ENCODE measurements at places on chromosomes 6 and 20.

DNA sequence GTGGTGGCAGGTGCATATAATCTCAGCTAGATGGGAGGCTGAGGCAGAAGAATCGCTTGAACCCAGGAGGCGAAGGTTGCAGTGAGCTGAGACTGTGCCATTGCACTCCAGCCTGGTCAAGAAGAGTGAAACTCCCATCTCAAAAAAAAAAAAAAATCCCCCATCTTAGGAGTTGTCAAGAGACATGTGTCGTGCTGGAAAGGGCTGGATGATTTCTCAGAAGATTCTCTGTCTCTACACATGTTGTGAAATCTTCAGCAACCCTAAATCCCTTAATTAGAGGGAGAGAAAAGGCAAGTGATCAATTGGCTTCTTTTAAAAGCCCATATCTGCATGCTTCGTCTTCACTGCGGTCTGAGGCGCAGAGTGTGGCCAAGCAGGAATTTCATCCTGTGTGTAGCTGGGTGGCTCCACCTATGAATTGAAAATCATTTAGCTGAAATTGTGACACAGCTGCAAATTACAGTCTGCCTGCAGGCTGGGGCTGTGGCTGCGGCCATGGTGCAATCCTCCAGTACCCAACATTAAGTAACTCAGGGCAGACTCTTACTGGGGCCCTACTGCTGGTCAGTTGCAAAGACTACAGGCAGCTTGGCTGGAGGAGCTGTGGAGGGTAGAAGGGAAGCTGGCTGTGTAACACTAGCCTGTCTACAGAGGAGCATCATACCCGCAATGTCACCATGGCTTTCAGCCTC lies 3.2 kb upstream of the TGM3 start:
- no peak for DNase-seq

DNA sequence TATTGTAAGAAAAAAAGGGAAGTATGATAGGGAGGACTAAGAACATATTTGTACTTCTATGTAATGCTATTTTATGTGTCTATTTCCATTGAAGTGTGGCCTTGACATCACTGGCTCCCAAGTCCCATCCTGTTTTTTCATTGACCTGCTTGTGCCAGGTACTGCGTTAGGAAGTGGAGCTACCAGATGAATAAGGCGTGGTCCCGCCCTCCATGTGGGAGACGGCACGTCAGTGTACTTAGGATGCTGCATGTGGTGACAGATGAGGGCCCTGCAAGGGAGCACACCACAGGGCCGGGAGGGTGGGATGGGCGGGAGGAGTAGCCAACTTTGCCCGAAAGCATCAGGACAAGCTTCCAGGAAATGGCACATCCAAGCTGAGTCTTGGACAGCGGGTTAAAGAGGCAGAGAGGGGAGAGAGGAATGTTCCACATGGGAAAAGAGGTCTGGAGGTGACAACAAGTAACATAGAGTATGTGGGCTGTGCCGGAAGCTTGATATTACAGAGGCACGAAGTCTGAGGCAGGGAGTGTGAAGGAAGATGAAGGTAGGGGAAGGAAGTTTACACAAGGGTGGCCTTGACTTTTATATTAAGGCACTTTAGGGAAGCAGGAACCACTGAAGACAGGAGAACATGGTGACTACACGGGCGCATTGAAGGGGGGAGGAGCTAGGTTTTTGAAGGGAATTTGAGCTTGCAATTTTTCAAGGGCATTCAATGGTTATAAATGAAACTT lies 140.6 kb downstream of the MTHFD1L start:
- DNase-seq, result no peak

DNA sequence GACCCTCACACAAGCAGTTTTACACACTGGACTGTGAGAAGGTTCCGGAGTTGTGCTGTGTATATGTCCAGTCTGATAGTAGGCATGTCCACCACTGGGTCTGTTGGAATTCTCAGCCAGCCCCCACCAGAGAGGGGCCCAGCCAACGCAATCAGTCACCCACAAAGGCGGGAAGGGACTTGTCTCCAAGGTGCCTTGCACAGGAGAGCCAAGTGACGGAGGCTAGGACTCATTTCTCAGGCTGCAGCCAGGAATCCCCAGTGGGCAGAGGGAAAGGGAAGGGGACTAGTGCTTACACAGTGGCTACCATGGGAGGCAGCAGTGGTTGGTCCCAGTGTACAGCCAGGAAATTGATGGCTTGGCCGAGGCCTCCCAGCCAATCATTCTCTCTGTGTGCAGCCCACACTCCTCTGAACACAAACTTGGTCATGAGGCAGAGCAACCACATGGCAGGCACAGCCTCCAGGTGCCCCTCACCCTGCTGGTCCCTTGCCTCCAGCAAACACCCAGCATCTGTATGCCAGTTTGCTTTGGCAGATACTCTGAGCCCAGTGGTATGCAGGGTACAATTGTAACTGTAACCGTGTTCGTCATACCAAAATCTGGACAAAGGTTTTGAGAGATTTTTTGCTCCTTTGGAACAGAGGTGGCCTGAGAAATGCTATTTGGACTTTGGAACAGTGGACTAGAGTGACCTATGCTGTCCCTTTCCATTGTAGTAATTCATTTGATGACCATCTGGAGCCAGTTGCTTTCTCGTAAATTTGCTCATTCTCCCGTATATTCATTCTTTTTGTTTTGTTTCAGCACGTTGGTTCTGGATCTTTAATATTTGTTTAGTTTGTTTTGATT lies 72.9 kb upstream of the MYL9 start:
- DNase-seq, result no peak

DNA sequence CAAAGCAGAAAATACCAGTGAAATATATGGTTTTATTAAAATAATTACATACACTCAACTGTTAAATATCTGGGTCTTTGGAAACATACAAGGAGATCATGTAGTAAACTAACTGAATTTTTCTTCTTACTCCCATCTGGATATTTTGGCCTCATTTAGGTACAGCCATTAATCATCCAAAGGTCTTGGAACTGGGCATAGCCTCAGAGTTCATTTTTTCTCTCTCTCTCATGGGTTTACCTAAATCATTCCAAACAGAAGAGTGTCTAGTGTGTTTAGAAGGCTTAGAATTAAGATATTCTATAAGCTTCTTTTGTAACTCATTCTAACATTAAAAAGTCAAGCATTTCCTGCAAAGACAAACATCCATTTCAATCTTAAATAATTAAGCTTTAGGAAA lies 79.4 kb downstream of the HMGCLL1 start:
- no peak for DNase-seq

GRCh38 chr6:90820436-90820835 lies 233.6 kb upstream of the MAP3K7 start:
- no peak for DNase-seq

DNA sequence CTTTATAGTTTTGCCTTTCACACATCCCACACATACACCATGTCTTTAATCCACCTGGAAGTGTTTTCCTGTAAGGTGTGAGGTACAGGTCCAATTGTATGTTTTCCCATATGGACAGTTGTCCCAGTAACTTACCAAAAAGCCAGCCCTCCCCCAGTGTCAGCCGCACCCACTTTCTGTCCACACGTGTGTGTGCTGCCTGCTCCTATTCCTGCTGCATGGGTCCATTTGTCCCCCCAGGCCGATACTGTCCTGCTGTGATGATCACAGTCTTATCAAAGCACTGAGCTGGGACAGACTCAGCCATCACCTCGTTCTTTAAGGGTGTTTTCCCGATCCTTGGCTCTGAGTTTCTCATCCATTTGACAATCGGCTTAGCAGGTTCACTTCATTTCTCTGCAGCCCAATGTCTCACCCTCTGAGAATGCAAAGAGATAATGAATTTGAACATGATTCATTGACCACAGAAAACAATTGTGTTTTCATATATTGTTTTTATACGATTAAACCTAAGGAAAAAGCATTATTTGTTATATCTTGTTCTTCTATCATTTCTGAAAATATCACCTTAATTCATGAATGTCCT lies 9.6 kb downstream of the VSX1 start:
- DNase-seq, result no peak

DNA sequence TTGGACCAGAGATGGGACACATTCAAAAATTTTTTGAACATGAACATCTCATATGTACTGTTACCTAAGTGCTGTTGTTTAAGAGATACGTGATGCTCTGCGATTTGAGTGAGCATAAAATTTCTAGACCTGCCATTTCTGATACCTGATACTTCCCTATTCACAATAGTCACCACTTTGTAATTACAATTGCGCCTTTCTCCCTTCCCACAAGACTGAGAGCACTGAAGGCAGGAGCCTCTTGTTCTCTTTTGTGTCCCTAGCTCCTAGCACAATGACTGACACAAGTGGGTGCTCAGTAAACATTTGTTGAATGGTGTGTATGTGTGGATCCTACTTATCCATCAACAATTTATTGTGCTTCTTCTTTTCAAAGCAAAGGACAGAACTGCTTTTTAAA lies 92.8 kb upstream of the TMEM30A start:
- DNase-seq, result no peak

DNA sequence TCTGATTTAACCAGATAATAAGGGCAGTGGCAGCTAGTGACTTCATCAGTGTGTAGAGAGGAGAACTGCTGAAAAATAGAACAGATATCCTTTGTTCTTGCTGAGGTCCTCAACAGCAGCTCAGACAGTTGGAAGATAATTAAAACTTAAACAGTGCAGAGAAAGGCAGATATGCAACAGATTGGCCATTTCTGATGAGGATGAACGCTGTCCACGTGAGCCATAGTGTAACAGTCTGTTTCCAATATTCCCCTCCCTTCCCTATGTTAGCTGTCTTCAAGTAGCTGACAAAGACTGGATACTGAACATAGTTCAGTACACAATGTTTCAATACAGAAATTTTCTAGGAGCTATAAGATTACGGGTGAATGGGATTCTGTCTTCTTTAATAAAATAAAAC lies 291.4 kb downstream of the BTBD9 start:
- no peak for DNase-seq

DNA sequence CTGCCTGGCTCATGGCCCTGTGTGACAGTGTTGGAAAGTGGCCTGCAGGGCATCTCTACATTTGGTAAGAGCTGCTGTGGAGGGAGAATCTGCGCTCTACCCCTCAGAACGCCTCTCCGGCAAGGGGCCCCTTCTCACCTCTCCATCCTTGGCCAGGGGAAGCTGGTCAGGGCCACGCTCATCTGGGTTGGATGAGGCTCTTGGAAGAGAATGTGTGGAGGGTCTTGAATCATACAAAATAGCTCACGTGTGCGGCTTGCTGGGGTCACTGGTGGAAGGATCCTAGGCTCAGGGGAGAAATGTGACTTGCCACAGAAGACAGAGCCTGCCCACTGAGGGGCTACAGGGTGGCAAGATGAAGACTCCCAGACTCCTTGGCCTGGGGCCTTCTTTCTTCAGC lies 105.0 kb downstream of the SCML4 start:
- DNase-seq, result no peak

DNA sequence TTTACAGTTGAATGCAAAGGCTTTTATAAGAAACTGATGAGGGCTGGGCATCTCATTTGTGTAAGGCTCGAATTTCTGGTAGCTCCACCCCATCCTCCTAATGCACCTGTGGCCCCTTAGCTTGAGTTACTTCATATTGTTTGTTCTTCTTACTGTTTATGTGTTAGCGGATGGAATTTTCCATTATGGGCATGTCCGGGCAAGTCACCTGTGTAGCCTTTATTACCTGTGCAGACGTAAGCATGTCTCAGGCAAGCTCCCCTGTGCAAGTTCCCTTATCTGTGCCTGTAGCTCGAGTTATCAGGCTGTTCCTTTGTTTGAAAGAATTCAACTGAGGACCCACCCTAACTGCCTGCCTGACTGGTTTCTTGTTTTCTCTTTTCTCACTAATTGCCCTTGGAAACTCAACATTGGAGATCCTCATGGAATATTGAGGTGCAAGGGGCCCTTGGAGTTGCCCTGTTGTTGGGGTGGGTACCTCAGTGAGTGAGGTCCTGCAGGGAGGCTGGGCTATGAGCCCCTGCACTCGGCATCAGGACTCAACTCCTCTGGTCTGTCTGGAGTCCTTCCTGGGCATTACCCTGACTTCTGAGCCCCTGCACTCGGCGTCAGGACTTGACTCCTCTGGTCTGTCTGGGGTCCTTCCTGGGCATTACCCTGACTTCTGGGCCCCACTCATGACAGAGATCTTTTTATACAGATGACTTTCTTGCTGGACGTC lies 207.9 kb upstream of the SULF2 start:
- DNase-seq, result no peak

DNA sequence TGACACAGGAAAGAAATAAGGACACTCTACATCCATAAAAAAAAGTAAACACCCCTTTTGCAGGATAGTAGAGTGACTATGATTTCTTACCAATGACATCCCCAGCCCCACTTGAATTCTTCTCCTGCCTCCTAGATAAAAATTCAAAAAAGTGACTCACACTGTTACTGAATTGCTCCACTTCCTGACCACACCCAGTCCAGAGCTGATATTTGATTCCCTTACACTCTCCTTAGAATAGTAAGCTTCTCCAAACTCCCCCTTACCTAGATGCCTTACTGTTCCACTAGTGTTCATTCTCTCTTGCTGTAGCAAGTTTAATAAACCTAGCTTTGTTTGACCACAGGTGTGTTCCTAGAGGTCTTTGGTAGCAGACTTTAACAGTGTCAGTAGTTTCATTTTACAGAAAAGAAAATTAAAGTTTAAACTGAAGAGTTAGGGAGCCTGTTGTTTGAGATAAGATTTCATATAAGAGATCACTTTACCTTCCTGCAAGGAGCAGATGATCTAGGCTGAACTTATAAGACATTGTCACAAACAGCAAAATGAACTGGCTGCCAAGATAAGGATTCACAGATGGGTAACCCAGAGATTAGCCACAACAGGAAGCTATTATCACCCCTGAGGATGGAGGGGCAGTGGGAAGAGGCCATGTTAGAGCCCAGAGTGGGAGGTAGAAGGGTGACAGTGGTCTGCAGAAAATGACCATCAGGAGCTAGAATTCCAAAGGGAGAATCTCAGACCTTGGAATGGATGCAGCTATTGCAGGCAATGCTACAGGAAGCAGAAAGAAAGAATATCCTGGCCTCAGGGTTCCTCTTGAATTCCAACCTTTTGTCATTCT lies 28.4 kb upstream of the BTN3A2 start:
- peak; percentile 85 for DNase-seq

DNA sequence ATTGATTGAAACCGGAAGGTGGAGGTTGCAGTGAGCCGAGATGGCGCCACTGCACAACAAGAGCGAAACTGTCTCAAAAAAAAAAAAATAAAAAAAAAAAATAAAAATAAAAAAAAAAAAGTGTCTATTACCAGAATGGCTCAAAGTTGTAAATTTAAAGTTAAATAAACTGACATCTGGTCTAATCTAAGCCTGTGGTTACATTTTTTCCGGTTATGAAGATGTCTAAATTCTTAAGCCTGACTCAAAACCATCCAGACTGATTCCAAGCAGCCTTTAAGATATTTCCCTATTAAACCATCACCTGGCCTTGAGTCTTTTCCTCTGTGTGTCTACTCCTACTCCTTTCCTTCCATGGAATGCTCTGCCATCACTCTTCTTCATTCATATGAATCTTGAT lies 371.7 kb upstream of the RUNX2 start:
- DNase-seq, result no peak
